Renal cortical epithelial cell (primary cell): ENCODE measurements at places on chromosomes 6 and 20.
A peak's percentile ranks its signal among the peaks of the same experiment; 100 is the strongest.

GRCh38 chr20:32972181-32973076 lies 31.8 kb downstream of the SUN5 start:
- no peak for DNase-seq

DNA sequence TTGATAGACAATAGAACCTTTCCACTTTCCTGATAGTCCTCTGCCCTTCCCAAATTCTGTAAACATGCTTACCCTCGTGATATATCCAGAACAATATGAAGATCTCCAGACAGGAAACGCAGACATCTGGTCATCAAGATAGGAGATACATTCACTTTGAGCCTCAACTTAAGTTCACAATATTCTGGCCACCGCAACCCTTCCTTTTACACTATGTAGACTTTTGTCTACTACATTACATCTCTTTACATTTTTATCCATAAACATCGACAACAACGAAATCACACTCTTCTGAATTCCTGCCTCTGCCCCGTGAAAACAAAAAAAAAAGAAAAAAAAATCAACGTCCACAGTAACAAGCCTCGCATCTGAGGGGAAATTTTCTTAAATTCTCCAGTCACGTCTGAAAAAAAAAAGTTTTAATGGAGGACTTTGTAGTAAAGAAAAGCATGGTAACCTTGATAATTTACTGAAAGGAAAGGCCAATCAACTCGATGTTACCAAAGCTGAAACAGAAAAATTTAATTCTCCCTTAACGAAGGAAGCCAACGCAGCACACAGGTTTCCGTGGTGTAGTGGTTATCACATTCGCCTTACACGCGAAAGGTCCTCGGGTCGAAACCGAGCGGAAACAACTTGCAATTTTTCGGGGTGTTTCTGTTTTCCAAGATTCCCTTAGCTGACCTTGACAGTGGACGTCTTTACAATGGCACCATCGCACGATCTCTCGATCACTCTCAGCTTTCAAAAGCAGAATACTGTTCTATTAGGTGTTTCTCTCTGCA lies 21.8 kb downstream of the POM121L2 start:
- no peak for DNase-seq

DNA sequence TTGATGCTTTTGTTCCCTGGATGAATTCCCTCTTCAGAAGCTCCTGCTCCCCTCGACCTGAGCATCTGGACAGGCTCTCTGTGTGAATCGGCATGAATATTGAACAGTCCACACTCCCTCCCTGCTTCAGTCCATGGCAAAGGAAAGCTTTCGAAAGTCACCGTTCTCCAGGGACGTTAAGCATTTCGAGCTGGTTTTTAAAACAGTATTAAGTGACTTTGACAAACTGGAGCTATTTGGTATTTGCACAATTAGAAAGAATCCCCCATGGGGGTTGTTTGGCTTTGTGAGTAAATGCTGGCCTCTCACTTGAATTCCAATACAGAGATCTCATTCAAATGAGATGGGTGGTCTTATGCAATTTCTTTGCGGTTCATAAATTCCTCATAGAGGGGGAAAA lies 85.3 kb upstream of the TIAM2 start:
- DNase-seq = no peak

- DNase-seq = peak; percentile 36
Observed at GRCh38 chr6:150250826-150251225, 108.0 kb downstream of the PPP1R14C start.

GRCh38 chr20:362271-363254 lies 15.7 kb downstream of the NRSN2 start:
- peak; percentile 91 for DNase-seq

- DNase-seq = peak; percentile 81
Observed at GRCh38 chr6:142413111-142413510, 111.3 kb downstream of the ADGRG6 start.

DNA sequence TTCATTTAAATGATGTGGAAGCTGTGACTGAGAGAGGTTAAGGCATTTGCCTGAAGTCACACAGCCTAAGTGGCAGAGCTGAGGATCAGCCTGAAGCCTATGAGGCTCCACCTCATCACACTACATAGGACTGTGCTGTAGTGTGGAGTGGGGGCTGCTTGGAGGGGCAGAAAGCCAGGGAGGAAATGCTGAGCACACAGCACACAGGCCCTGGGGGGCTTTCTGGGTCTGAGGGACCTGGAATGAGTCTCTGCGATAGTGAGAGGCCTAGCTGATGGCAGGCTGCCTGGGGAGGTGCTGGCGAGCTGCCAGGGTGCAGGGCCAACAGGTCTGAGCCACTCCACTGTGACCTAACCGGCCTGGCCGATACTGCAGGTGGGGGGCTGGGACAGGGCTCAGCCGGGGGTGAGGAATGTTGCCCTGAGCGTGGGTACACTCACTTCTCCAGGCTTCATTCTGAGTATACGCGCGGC lies 2.2 kb upstream of the ARHGAP40 start:
- DNase-seq = peak; percentile 87

GRCh38 chr20:46934746-46935287 lies 40.2 kb downstream of the EYA2 start:
- DNase-seq = no peak

DNA sequence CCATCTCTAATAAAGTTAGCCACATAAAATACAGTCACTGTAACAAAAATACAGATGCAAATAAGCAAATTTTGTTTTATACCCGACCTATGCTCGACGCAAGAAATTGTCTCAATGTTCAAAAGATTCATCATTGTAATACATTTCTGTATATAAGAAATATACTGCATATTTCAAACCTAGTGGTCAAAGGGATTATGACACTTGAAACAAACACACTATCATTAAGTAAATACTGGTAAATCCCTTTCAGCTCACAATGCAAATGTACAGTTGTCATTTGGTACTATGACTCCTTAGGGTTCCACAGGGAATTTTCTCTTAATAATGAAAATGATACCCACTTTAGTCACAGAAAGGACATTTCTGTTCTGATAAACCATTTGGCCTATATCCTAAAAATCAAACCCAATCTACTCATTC lies 2.2 kb downstream of the HIVEP2 start:
- no peak for DNase-seq

- DNase-seq = no peak
Observed at GRCh38 chr6:145454006-145454405, 281.3 kb downstream of the EPM2A start.

GRCh38 chr6:56268266-56268665 lies 20.9 kb upstream of the COL21A1 start:
- DNase-seq = peak; percentile 47

- no peak for DNase-seq
Observed at GRCh38 chr20:64139199-64140060, 24.8 kb upstream of the MYT1 start.

GRCh38 chr6:86685230-86685797 lies 252.0 kb upstream of the HTR1E start:
- DNase-seq = no peak

- no peak for DNase-seq
Observed at GRCh38 chr6:166777096-166777630, 150.1 kb upstream of the RPS6KA2 start.

- DNase-seq = no peak
Observed at GRCh38 chr20:35893942-35894341, 60.4 kb downstream of the SCAND1 start.

- no peak for DNase-seq
Observed at GRCh38 chr6:20328266-20328923, 73.3 kb upstream of the E2F3 start.

GRCh38 chr6:16130437-16130891 lies 1.6 kb downstream of the MYLIP start:
- DNase-seq = peak; percentile 24

- no peak for DNase-seq
Observed at GRCh38 chr6:143112084-143112768, 51.5 kb downstream of the AIG1 start.

DNA sequence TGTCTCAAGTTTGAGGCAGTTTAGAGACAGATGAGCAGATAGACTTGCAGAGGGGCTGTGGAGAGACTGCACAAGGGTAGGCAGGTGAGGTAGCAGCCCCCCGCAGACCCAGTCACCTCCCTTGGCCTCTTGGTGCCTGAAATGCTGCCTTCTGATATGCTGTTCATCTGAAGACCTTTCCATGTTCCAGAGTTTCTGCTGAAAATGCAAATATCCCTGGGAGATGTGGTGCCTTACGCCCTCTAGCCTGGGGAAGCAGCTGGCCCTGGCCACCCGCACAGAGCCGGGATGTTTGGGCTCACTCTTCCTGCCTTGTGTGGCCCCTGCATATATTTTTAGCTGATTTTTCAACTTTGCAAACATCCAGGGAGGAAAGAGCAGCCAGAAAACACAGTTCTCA lies 51.4 kb downstream of the TMEM242 start:
- no peak for DNase-seq

GRCh38 chr20:17210983-17211382 lies 15.9 kb upstream of the PCSK2 start:
- peak; percentile 84 for DNase-seq

DNA sequence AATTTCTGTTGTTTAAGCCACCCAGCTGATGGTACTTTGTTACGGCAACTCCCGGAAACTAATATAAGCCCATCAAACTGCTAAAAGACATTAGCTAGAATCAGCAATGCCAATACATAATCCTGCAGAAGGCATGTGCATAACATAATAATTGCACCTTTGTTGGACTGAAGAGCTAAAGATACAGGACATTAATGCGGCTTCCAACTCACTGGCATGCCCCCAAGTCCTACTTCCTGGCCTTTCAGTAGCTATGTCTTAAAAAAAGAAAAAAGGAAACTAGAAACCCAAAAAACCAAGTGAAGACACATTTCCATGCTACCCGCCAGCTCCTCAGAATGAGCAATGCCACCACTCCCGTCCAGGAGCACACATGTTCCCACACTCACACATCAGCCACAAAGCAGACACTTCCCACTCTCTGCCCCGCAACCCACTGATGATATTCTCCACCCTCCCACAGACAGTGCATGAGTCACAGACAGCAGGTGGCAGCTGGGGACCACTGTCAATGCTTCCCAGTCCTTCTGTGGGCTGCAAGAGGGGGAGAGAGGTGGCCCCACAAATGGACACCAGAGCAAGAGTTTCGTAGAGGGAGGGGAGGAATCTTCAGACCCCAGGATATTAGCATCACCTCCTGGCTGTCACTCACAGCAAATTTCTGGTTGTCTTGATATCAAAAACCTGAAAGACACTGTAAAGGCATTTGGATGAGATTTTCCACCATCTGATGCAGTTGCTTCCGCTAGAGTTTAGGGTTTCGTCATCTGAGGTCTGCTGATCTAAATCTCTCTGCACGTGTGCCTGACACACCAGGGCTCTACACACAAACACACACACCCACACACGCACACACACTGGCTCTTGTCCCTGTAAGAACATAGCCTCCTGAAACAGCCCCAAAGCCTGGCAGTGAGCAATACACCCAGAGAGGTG lies 32.8 kb downstream of the GFOD1 start:
- DNase-seq = peak; percentile 25

GRCh38 chr6:142802124-142802523 lies 142.9 kb downstream of the HIVEP2 start:
- DNase-seq = peak; percentile 98

- DNase-seq = no peak
Observed at GRCh38 chr6:37256692-37257319, 766 bp upstream of the TBC1D22B start.

DNA sequence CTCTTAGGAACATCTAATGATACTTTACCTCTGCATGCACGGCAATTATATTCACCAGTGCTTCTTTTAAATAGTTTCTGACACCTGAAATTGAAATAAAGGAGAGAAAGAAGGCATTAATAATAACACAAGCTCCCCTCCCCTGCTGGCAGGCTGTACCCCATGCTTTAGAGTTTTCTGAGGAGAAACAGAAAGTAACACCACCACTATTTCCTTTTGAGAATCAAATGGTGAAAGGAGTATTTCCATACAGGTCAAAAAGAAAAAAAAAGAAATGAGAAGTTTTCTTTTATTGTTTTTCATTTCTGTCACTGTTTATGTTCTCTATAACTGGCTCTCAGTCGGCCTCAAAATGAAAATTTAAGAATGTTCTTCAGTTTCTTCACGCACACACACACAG lies 108.1 kb downstream of the IRF4 start:
- no peak for DNase-seq

GRCh38 chr20:9025643-9026042 lies 43.2 kb upstream of the PLCB4 start:
- DNase-seq = peak; percentile 88

GRCh38 chr20:49104365-49104648 lies 58.2 kb downstream of the CSE1L start:
- no peak for DNase-seq

DNA sequence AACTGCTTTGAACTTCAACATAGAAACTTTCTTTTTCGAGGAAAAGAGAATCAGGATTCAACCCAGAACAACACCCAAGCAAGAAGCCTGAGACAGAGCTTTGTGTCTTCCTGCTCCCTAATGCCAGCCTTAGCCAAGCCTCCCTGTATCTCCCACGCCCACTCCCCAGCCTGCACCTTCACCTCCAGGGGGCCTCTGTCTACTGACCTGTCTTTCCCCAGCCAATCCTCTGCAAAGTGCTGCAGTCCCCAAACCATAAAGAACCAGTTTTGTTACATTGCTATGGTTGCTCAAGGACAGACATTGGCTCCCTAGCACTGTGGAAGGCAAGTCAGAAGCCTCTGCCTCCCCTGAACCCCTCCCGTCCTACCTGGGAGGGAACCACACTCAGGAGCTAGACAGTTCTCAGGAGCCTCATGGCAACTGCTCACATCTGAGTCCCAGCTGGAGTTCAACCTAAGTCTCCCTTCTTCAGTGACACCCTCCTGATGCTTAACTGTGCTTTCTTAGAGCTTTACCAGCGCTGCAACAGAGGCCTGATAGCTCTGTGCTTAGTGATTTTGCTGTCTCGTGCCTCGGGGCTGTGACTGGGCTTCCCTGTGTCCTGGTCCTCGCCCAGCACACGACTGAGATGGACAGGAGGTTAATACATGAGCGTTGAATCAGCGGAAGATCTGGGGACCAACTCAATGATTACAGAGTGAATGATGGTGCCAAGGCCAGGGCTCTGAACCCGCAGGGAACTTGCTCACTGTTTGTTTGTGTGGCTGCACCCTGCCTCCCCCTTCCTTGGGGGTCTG lies 101.5 kb upstream of the DUSP22 start:
- DNase-seq = no peak

DNA sequence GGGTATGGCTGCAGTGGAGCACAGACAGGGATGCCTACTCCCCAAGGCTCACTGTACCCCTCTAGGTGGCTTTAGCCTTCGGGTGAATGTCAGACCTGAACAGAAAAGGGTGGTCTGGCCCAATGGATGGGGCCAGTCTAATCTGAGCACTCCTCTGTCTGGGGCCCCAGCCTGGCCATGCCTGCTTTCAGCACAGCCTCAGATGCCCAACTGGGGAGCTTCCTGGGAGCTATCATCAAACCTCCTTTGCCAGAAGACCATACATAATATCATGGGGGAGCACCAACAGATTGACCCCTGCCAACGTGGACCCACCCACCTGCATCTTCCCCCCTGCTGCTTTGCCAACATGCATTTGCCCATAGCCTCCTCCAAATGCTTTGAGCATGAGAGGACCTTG lies 454.1 kb upstream of the KHDRBS2 start:
- no peak for DNase-seq
